ENCODE measurements at places on chromosomes 3 and 15. TPM values are rescaled to one million over a fixed set of nuclear protein-coding genes. Genes with fewer than 3 reads are reported as not detected.

GRCh38 chr3:69082805-69083204, 1.9 kb upstream of the ARL6IP5 start:
- DNase-seq: peak; percentile 90

DNA sequence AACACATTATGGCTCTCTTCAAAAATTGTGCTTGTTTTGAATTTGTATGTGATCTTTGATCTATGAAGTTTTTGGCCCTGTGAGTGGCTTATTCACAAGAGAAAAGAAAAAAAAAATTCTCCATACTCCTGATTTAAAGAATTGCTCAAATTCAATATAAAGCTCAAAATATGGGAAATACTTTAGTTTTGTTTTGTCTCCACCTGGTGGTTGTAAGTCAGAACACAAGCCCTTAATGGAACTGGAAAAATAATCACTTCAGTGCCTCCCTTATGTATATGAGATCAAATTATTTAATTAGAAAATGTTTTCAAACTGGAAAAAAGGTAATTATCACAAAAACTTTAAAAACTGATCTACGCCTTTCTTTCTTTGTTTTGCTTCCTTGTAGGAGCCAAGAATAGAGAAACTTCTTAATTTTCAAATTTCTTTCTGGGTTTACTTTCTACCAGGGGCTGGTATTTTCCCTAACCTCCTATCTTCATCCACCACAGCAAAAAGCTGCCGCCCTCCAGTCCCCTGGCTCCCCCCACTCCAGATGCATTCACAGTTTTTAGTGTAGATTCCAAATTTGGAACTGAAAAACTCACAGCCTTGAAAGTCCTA, 50.6 kb downstream of the SERP1 start:
- peak; percentile 72 for DNase-seq

DNA sequence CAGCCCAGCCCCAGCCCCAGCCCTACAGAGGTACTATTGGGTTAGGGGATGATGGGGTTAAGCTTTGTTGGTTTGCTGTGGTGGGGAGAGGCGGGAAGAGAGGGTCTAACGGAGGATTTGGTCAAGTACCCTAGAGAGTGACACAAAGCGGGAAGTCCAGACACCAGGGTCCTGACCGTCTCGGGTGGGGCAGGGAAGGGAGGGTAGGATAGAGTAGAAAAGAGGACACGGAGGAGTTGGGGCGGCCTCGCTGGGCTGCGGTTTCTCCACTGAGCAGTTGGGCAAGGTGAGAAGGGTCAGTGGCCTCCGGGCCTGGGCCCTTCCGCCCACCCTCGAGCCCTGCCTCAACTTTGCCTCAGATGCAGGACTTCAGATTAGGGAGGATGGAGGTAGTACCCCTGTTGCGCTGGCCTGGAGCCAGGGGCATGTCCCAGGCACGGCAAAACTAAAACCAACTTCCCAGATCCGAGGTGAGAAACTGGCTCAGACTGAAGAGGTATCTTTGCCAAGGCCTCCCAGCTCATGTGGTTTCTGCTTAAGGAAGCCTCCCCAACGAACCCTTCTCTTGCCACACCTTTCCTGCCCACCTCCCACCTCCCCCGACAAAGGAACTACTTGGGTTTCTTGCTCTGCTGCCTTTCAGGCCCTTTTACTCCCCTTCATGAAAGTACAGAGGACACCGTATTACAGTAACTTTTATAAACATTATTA, 551 bp downstream of the PML start:
- peak; percentile 77 for DNase-seq

- DNase-seq: no peak
Measured at GRCh38 chr3:7737263-7737662, 764.4 kb upstream of the LMCD1 start.

- DNase-seq: no peak
Measured at GRCh38 chr15:70182858-70183695, 85.4 kb upstream of the TLE3 start.

The HRG gene
- not detected for total RNA-seq

The IL12A gene
- total RNA-seq: 0.21 TPM

All from activated CD4-positive, alpha-beta T cell treated with anti-CD3 and anti-CD28 coated beads, Interleukin-2, amount 10 ng/mL, durations not matched to agents 24 days and 14 days (primary cell).